ENCODE measurements at places on chromosomes 6 and 20.

GRCh38 chr6:35596448-35597442 is 84.0 kb upstream of the TULP1 start:
- DNase-seq = no peak

- no peak for DNase-seq
Observed at GRCh38 chr6:82624251-82624650, 260.6 kb downstream of the TPBG start.

DNA sequence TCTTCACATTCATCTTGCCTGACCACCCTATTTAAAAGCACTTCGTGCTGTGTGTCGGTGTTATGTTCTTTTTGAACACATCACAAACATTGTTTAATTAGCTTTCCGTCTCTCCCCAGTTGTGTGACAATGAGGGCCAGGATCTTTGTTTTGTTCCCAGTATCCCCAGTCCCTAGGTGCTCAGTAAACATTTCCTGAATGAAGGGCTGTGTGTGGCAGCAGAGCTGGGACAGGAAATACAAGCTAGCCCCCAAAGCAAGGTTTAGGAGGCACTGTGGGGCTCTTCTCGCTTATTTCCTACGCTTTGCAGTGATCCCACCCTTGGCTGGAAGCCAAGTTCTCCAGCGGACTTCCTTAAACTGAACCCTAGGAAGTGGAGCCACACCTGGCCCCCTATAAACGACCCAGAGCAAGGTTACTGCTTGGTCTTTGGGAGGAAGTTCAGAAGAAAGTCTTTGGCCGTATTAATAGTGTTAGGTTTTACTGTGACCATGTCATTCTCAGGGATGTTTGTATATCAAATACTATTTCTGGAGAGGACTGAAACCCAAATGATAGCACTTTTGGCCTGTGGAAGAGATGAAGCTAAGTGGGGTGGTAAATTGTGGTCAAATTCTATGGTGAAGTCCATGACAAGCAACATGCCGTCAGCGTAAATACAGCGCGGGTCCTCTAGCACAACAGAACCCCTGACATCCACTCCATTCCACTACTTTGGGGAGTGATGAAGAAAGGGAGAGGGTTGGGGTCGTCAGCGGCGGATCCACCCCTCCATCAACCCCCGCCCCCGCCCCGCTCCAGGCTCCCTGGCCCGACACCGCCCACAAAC is 570 bp upstream of the FANCE start:
- DNase-seq = no peak

- DNase-seq = no peak
Observed at GRCh38 chr6:87257565-87257964, 64.8 kb upstream of the SMIM8 start.

All from activated CD4-positive, alpha-beta T cell treated with anti-CD3 and anti-CD28 coated beads for 4 hours (primary cell).